ENCODE measurements at places on chromosomes 3 and 15.

DNA sequence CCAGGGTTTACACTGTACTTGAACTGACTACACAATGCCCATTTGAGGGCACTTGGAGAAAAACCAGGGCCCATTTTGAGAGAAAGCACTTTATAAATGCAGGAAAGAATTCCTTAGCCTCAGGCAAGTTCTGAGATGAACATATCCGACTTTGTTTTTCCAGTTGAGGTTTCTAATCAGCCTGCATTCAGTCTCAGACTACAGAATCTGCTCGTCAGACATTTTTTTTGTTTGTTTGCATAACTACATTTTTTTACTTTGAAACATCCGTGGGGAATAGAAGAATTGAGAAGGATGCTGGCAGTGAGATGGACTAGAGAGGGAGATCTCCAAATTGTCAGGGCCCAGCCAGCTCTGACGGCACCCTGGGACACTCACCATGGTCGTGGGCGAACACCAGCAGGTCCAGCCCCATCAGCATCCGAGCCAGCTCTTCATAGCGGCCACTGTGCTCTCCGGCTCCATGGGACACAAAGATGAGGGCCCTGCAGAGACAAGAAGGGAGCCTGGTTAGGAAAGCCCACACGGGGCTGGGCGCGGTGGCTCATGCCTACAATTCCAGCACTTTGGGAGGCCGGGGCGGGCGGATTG, 40.8 kb downstream of the MGLL start:
- no peak for DNase-seq

- DNase-seq, result no peak
Observed at GRCh38 chr3:61066800-61067199, 184.5 kb downstream of the FHIT start.

DNA sequence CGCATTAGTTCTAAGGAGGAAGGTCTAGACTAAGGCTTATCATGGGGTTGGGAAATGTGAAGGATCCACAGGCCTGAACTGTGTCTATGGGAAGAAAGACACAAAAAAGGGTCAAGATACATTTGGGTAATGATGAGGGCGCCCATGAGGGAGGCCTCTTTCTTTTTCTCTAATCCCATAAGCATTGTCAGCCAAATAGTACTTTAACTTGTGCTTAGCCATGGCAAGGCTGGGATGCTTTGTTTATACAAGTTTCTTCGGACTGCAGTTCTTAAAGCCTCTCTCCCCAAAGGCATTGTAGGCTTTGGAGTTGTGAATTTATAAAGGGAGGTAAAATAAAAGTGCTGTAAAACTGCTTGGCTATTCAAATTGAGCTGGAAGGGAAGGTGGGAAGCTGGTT, 23.4 kb downstream of the ARMC8 start:
- no peak for DNase-seq

DNA sequence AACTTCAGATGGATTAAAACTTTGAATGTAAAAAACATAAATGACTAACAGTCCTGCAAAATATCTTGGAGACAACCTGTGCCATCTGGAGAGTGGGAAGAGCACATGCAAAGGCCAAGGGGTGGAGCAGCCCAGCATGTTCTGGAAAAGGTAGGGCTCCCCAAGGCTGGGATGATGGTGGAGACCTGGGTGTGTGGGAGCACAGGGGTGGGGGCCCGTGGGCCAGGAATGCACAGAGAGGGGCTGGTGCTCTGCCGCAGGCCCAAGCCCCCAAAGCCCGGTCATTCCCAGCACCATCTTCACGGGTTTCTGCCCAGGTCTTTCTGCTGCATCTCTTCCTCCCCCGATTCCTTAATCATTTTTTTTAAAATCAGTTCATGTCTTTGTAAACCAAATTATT, 9.7 kb upstream of the GATA2 start:
- DNase-seq, result no peak

DNA sequence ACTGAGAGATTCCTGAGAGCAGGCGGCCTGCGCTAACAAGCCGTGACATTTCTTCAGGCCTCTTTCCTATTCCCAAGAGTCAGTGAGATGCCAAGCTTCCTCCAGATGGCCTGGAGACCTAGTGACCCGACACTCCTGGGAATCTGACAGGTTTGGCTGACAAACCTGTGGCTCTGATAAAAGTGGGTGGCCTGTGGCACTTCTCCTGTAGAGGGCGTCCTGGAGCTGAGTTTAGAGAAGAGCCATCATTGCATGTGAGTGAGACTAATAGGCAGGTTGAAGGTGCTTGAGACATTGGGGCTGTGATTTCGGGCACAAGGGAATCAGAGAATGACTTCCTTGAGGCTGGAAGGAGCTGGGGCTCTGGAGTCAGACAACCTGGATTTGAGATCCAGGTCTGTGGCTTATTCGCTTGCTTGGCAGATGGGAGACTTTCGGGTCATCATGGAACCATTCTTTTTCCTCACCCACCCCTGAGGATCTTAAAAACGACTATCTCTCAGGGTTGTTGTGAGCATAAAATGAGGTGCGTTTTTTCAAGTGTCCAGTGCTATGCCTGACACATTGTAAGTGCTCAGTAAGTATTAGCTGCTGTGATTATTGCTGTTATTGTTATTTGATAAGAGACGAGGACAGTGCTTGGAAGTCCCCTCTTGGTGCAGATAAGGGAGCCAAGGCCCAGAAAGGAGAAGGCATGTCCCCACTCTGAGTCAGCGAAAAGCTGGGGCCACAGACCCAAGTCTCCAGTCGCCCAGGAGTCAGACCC, 77.2 kb downstream of the SCN10A start:
- peak; percentile 55 for DNase-seq

DNA sequence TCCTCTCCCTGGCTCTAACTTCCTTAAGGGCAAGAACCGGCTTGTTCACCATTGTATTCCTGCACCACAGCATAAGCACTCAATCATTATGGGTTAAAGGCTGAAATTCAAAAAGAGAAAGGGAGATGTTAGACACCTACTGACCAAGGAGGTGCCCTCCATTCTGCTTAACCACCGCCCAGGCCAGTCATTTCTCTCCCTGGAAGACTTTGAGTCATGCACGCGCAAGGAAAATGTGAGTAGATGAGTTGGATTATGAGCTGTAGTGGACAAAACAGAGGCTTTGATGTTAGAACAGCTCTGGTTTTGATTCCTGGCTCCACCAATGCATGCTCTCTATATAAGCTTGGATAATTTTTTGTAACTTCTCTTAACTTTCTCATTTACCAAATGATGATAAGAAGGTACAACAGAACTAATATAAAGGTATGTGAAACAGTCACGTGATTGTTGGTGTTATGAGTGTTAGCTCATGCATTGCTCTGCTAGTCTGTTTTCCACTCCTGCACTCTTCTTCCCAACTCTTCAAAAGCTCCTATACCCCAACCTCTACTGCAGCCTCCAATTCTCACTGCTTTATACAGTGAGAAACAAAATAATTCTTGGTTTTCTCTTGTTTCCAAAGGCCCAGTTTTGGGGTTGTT, 148.4 kb upstream of the ATP11B start:
- no peak for DNase-seq

Measured in common myeloid progenitor, CD34-positive (primary cell).